ENCODE measurements at places on chromosomes 5 and 9. TPM values are rescaled to one million over a fixed set of nuclear protein-coding genes. Genes with fewer than 3 reads are reported as not detected.

The KLHL3 gene
- 3.8 TPM for total RNA-seq

The PALM2AKAP2 gene
- total RNA-seq: 5.2 TPM

The ZNF354C gene
- 4.4 TPM for total RNA-seq

The CATSPER3 gene
- 1.5 TPM for total RNA-seq

The ALDH1A1 gene
- not detected for total RNA-seq

The BNC2 gene
- total RNA-seq: not detected

The WHRN gene
- 1.3 TPM for total RNA-seq

The DNAI1 gene
- not detected for total RNA-seq

The NIPAL4 gene
- 0.54 TPM for total RNA-seq

The IL5 gene
- total RNA-seq: 0.39 TPM

The RNF183 gene
- 0.34 TPM for total RNA-seq

The RASGRF2 gene
- total RNA-seq: 10.8 TPM

The GPX3 gene
- total RNA-seq: not detected

The COL15A1 gene
- 0.51 TPM for total RNA-seq

The NR6A1 gene
- total RNA-seq: 0.81 TPM

All from T-helper 1 cell treated with Interleukin-12 subunit alpha and Interleukin-12 subunit beta and Interleukin-4 antibody, amounts not matched to agents 30 ng/mL and 1 ng/mL, for 36 hours (primary cell).